ENCODE measurements at places on chromosomes 4 and X.

- DNase-seq: no peak
These were observed 92.2 kb upstream of the MAML3 start for GRCh38 chr4:140246216-140246615.

DNA sequence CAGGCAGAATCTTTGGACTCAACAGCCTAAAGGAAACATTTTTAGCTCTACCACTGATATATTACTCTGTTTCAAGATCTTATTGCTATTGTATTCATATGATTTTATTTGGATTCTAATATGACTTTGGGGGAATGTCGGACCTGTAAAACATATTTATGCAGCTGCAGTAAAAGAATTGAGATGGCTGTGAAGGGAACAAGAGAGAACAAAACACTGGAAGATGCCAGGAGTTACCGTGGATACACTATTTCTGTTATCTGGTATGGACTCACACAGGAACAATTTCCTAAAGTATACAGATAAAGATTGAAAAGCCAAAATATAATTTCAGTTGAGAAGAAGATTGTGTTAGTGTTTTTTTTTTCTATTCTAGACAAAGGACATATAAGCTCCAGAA, 113.0 kb upstream of the DCLK2 start:
- no peak for DNase-seq

DNA sequence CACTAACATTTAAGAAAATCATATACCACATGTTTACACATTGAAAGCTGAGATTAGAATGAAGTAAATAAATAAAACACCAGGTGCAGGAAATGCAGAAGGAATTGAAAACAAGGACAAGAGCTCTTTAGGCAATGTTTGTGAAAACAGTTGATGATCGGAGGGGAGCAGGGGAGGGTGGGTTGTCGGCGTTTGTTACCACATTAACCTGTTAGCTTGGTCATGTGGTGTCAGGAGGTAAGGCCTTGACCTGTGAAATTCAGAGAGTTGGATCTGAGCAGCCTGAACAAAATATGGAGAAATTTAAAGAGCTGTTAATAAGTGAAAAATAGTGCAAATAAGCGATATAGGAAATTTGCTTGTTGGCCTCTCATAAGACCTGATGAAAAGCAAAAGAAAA, 759.9 kb downstream of the PDHA2 start:
- no peak for DNase-seq

- DNase-seq: no peak
These were observed 13.1 kb downstream of the CTPS2 start for GRCh38 chrX:16699389-16699788.

DNA sequence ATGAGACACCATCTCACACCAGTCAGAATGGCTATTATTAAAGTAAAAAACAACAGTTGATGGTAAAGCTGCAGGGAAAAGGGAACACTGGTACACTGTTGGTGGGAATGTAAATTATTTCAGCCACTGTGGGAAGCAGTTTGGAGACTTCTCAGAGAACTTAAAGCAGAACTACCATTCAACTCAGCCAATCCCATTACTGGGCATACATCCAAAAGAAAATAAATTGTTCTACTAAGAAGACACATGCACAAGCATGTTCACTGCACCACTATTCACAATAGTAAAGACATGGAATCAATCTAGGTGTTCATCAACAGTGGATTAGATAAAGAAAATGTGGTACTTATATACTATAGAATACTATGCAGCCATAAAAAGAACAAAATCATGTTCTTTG, 135.0 kb downstream of the REELD1 start:
- no peak for DNase-seq

DNA sequence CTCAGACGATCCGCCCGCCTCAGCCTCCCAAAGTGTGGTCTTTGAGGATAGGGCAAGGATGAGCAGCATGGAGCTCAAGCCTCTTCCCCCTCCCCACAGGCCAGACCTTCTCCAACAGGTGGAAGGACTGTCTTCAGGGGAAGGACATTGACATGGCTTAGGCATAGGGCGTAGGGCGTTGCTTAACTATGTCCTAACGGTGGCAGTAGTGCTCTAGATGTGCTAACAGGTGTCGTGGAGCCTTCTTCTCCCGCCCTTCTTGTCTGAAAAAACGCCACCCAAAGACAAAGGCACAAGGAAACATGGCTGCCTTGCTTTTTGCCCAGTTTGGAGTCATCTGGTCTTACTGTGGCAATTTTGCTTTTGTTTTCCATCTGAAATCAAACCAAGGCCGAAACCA, 219.8 kb downstream of the OR13H1 start:
- no peak for DNase-seq

- no peak for DNase-seq
These were observed 116.4 kb upstream of the BEND4 start for GRCh38 chr4:42268824-42269223.
